Bronchial smooth muscle cell (primary cell): ENCODE measurements at places on chromosomes 13 and 19. TPM values are rescaled to one million over a fixed set of nuclear protein-coding genes. Genes with fewer than 3 reads are reported as not detected.

The KLK10 gene
- total RNA-seq, result not detected in 2 replicates

The ZNF790 gene
- total RNA-seq, result 7.4 and 8.8 TPM in 2 replicates

The NLRP5 gene
- total RNA-seq, result not detected in 2 replicates

The DNM2 gene
- total RNA-seq, result 73.2 and 76.1 TPM in 2 replicates

The EPS8L1 gene
- 0.47 and 0.52 TPM in 2 replicates for total RNA-seq

The ZNF175 gene
- 3.0 and 3.1 TPM in 2 replicates for total RNA-seq

The DLEU7 gene
- not detected in 2 replicates for total RNA-seq

The PLA2G4C gene
- 3.0 and 31.0 TPM in 2 replicates for total RNA-seq
